ENCODE measurements at places on chromosomes 6 and 20.

DNA sequence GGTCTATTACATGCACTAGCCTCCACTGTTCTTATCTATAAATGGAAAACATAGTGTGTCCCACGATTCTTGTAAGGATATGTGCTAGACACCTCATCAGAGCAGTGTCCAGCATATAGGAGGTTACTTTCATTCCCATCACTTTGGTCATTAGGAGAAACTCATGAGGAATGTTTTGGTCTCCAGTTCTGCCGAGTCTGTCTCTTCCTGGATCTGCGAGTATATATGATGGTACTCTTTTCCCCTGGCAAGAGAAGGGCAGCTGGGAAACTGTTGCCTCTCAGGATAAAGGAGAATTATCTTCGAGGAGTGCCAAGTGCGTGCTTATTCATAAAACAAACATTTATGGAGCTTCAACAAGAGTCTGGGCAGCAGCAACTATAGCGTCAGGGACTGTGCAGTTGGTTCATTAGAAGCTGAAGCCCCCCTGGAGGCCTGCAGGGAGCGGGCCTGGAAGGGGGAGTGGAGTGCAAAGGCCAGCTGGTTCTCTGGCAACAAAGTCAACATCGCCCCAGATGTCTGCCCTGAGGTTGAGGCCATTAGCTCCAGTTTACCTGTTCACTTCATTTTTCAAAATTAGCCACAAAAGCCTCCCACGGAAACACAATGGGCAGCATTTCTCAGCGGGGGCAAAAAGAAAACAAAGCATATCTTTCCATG is 811.9 kb downstream of the MAFB start:
- DNase-seq: no peak

GRCh38 chr6:4485735-4486134 is 290.5 kb upstream of the CDYL start:
- no peak for DNase-seq

- DNase-seq: no peak
Observed at GRCh38 chr6:73722318-73723060, 26.5 kb downstream of the CD109 start.

DNA sequence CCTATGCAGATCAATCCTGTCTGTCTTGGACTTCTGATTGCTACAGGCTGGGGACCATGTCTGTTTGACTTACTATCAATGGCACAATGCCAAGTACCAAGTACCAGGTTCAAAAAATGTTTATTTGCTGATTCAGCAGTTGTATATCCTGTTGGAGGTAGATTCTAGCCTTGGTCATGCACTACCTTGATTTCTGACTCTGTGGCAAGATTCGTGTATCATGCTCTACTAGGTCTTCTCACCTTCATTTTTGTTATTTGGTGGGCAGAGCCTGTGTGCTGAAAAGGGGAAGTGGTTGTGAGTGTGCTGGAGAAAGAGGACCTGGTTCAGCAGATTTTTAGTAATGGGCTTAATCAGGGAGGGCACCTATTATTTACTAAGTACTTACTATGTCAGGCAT is 192.4 kb upstream of the MYLIP start:
- DNase-seq: no peak

DNA sequence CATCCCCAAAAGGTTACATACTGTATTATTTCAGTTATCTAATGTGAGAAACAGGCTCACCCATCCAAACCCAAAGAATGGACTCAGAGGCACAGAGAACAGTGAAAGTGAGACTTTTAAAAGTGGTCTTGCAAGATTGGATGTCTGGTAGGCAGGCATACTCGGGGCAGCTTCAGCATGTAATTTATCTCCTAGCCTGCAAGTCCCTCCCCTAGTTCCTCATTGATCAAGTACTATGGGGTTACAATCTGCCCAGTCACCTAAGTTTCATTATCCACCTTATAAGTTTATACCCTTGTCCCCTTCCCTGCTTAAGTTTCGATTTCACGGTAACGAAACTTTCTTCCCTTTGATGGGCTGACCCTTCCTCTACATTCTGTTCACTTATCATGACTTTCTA is 20.8 kb upstream of the ZNF451 start:
- DNase-seq: no peak
